Common myeloid progenitor, CD34-positive (primary cell): ENCODE measurements at places on chromosomes 6 and 20.

DNA sequence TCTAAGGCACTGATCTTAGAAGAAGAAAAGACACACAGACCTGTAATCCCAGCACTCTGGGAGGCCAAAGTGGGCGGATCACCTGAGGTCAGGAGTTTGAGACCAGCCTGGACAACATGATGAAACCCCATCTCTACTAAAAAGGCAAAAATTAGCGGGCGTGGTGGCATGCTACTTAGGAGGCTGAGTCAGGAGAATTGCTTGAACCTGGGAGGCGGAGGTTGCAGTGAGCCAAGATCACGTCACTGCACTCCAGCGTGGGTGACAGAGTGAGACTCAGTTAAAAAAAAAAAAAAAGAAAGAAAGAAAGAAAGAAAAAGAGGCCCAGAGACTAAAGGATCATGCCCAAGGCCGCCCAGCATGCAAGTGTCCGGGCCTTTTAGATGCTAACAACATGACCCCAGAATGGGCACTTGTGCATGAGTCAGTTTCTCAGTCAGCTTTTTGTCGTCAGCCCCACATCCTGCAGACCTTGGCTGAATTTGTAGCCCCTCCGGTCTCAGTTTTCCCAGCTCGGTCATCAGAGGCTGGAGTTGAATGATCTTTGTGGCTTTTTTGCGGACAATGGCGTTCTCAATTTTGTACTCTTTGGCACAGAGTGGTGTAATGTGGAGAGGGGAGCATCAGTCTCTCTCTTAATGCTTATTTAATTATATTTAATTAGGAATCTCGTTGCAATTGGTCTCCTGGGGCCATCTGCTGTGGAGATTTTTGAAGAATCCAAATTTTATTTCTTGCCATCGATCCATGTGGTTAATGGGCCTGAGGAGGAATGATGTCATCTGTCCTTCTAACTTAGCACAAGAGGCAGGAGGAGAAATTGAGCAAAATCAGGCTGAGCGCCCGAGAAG lies 30.6 kb upstream of the APCDD1L start:
- DNase-seq, result no peak

GRCh38 chr6:87756858-87757257 lies 54.8 kb upstream of the AKIRIN2 start:
- peak; percentile 100 for DNase-seq

DNA sequence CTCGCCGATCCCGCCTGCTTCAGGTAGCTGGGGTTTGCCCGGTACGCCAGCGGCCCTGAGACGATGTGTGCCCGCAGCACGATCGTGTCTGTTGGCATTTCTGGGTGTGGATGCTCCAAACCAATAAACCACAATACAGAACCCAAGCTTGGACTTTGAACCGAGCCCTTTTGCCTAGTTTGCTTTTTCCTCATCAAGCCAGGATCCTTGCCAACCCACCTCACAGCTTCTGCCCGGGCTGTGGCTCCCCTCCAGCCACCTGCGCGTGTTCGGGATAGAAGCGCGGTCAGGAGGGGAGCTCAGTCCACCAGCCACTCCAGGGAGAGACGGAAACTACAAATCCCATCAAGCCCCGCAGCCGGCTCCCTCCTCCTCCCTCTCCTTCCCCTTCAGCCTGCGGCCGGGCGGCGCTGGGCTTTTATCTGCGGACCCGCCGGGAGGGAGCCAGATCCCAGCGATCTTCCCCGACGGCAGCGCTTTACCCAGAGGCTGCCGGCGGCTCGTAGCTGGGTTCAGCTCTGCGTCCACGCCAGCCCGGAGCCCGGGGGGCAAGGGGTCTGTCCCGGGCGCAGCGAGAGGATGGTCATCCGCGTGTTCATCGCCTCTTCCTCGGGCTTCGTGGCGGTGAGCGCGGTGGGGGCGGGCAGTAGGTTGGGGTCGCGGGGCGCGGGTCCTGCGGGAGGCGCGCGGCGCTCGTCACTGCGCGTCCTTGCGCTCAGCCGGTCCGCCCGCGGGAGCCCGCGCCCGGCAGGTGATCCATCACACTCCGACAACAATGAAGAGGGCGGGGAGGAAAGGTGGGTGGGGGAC lies at the start of gene SH3BGRL2:
Gene SH3BGRL2 (plus strand): TSS at position 447 of the 810 bp plus-strand sequence. CDS start 133 bp downstream, at position 580.
- peak; percentile 62 for DNase-seq

DNA sequence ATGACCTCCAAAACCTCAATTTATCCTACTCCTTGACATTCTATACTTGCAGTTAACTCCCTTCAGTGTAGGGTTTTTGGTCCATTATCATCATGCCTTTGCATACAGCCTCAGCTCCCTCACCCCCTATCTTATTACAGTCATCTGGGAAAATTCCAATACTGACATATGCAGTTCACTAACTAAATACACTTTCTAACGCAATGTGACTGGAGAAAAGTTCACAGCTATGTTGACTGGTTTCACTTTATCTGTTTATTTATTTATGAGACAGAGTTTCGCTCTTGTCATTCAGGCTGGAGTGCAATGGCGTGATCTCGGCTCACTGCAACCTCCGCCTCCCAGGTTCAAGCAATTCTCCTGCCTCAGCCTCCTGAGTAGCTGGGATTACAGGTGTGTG lies 64.9 kb downstream of the CRYBG1 start:
- DNase-seq, result no peak

GRCh38 chr6:24991810-24992467 lies 56.2 kb upstream of the RIPOR2 start:
- peak; percentile 89 for DNase-seq

- DNase-seq, result no peak
These were observed 3.5 kb upstream of the PRIM2 start for GRCh38 chr6:57313711-57314471.

- peak; percentile 86 for DNase-seq
These were observed 993 bp upstream of the NCOA7 start for GRCh38 chr6:125789576-125790357.

- DNase-seq, result no peak
These were observed 91.0 kb upstream of the MEI4 start for GRCh38 chr6:77561768-77562314.

- DNase-seq, result peak; percentile 25
These were observed 17.4 kb downstream of the RSPH4A start for GRCh38 chr6:116633685-116634084.

GRCh38 chr20:36744243-36744642 lies 1.6 kb downstream of the NDRG3 start:
- DNase-seq, result no peak

- peak; percentile 72 for DNase-seq
These were observed 12.5 kb downstream of the PLCB1 start for GRCh38 chr20:8144282-8145245.

DNA sequence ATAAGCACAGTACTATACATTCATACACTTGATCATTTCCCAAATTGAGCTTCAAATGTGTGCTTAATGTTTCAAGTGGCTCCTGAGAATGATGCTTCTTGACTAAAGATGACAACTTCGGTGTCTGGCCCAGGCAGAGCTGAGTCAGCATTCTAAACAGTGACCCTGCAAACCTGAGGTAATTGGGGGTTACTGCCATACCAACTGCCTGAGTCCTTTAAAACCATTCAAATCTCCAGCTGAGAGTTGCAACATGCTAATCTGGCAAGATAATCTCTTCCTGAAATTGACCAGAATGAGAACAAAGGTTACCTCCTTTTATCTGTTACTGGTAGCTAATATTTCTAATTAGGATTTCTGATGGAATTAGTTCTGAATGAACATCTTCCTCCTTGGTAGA lies 8.2 kb downstream of the BACH2 start:
- DNase-seq, result no peak

DNA sequence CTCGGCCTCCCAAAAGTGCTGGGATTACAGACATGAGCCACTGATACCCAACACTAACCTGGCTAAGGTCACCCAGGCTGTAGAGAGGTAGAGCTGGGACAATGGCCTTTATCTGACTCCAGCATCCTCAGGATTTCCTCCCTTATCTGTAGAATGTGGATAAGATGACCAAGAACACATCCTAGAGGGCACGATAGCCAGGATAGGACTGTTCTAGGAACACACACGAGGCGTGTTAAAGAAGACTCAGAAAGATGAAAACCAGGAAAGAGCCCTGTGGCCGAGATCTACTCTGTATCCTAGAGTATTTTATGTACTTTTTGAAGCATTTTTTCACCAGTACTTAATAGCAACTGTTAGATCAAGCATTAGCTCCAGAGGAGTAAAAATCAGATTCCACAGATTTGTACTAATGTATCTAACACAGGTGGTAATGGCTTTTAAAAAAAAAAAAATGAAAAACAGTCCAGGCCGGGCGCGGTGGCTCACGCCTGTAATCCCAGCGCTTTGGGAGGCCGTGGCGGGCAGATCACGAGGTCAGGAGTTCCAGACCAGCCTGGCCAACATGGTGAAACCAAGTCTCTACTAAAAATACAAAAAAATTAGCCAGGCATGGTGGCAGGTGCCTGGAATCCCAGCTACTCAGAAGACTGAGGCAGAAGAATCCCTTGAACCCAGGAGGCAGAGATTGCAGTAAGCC lies 17.3 kb downstream of the PPP1R10 start:
- no peak for DNase-seq

DNA sequence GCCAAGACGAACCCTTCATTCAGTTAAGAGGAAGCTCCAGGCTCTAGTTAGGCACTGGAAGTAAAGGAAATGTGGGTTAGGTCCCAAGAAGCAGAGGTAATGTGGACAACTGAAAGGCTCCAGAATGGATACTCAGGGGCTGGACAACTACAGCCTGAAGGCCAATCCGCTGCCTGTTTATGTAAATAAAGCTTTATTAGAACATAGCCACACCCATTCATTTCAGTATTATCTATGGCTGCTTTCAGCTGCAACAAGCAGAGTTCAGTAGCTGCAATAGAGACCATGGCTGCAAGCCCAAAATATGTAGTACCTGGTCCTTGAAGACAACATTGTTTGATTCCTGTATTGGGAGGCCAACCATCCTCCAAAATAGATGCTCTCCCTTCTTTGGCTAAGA lies 100.8 kb upstream of the MRPS10 start:
- no peak for DNase-seq

DNA sequence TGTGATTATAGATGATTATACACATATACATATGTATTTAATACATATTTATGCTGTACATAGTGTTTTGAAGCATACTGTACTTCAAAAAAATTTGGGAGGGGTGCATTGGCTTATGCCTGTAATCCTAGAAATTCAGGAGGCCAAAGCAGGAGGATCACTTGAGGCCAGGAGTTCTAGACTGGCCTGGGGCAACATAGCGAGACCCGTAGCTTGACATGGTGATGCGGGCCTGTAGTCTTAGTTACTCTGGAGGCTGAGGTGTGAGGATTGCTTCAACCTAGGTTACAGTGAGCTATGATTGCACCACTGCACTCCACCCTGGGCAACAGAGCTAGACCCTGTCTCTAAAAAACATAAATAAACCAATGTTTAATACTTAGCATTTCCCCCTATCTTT lies 1.6 kb upstream of the FAM110A start:
- DNase-seq, result no peak

DNA sequence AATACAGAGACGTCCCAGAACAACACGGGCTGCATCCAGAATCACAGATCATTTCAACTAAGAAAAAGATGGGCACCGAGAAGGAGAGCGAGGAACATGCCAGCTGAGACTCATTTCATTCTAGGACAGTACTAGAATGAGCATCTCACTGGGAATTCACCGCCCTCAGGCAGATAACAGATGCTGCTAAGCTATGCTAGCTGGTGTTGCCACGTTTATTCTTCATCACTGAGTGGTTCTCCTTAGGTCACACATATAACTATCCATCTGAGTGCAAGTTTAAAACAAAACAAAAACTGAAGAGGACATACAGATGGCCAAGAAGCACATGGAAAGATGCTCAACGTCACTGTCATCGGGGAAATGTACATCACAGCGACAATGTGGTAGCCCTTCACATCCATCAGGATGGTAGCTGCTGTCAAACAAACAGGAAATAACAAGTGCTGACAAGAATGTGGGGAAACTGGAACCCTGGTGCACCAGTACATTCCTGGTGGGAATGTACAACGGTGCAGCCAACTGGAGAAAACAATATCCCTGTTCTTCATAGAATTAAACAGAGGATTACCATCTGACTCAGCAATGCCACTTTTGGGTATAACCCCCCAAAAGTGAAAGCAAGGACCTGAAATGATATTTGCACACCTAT lies 97.6 kb downstream of the SLC22A23 start:
- no peak for DNase-seq

DNA sequence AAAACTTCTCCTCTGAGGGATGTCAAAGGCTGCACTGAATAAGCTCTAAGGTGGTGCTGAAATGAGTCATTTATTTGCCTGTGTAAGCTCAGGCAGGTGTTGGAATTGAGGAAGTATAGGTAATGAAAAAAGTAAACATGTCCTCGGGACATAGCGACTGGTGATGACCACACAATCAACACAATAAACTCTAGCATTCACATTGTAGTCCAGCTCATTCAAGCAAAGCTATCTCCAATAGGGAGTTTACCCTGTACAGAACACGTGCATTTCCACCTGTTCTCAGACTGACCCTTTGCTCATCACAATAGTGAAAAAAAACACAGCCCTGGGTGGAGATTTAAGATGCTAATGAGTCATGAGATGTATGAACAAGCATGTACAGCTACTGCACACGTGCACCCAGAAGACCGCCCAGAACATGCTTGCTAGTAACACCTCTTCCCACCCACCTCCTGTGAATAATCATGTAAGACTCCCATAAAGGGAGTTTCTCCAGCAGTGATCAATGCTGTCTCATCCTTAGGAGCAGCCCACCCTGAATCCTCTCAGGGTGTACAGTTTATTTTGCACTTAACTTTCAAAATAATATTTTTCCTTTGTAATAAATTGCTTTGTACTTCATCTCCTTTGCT lies 33.0 kb upstream of the POU5F1 start:
- peak; percentile 78 for DNase-seq

- DNase-seq, result peak; percentile 95
These were observed 95.8 kb downstream of the BANF2 start for GRCh38 chr20:17795501-17796071.

GRCh38 chr6:15770347-15771143 lies 107.7 kb upstream of the DTNBP1 start:
- DNase-seq, result peak; percentile 21

- DNase-seq, result peak; percentile 92
These were observed 35.7 kb upstream of the HLA-E start for GRCh38 chr6:30453508-30454116.

- peak; percentile 65 for DNase-seq
These were observed 48.0 kb downstream of the OR2B2 start for GRCh38 chr6:27863962-27864905.

- peak; percentile 92 for DNase-seq
These were observed 83.5 kb upstream of the SPTLC3 start for GRCh38 chr20:12925210-12925755.

GRCh38 chr6:17945111-17945510 lies 42.3 kb downstream of the KIF13A start:
- DNase-seq, result no peak
